Lower lobe of right lung (tissue), 2 donors: ENCODE measurements at places on chromosomes 6 and 20.

GRCh38 chr6:168369786-168370185 lies 50.2 kb upstream of the DACT2 start:
- DNase-seq, result no peak

DNA sequence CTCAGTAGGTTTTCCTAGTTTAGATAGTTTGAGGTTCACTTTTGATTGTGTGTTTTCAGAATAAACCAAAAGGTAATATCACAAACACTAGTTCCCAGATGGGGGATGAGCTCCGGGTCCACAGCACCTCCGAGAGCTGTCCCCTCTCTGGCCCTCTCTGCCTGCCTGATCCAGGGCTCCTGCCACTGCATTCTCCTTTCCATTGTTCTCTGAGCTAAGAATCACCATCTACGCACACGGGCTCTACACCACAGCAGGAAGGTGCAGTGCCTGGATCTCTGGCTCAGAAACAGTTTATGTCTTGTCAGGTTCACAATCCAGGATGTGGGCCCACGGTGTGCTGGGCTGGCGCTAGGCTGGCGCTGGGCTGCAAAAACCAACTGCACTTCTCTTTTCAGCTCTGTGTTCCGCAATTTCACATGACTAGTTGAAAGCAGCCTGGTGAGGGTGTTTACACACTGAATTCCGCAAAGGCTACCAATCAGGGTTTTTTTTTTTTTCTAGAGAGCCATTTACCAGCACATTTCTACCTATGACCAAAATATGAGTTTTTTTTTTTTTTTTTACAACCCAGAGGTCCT lies 167.5 kb downstream of the SOD2 start:
- no peak for DNase-seq

GRCh38 chr6:156413154-156413553 lies 364.0 kb upstream of the ARID1B start:
- no peak for DNase-seq

DNA sequence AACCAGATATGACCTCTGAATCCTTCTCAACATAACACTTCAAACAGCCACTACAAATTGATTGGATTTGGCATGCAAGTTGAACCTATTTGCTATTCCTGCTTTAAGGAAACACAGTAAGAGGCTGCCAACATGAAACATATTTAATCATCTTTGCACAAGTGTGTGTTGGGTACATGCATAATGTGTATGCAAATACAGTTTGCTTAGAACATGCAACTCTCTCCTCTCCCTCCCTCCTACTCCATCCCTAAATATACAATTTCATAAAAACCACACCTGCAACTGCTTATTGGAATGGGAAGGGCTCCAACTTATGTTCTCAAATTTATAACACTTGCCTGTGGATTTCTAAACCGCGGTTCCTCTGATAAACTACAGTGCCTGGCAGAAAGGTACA lies 71.5 kb downstream of the CD83 start:
- DNase-seq, result no peak

GRCh38 chr20:62010551-62011402 lies 54.9 kb downstream of the TAF4 start:
- DNase-seq, result no peak

DNA sequence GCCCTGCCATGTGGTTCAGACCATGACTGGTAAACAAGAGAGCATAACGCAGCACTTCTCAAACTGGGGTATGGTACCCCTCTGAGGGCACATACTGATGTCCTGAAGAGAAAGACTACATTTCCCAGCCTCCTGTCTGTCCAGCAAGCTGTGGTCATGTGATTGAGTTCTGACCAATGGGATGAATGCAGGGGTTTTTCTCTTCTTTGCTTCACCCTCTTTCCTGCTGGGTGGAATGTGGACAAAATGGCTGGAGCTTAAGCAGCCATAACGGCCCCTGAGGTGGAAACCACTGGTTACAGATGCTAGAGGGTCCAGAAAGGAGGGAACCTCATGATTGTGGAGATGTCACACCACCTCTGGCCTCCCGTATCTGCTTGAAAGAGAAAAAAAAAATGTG lies 19.4 kb upstream of the KCNB1 start:
- DNase-seq, result no peak

GRCh38 chr6:53165293-53165692 lies 16.7 kb upstream of the GCM1 start:
- no peak for DNase-seq

GRCh38 chr6:100538086-100538485 lies 73.4 kb upstream of the SIM1 start:
- DNase-seq, result no peak

DNA sequence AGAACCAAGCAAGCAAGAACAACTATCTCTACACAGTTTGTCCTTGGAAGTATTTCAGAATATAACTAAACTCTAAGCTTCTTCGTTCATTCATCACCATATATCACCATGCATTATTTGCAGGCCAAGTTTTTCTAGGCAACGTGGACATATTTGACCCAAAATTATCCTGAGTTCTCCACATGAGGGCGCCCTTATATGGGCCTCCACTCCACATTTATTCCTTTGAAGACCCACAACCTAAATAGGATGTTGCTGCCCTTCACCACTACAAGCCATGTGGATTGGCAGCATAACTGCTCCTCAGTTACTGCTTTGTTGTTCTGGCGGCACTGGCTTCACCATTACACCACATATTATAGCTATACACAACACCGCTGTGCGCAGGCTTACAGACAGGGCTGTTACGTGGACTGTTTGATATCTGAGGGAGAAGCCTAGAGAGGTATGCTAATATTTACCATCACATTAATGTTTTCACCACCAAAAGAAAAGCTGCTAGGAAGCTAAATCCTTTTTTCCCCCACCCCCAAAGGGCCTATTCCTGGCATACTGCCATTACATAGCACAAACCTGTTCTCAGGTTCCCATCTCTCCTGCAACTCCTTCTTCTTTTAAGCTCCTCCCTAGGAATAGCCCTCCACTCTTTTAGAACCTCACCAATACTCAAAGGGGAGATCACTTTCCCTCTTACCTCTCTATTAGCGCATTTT lies 411.7 kb downstream of the C6orf118 start:
- no peak for DNase-seq

- DNase-seq, result peak; percentile 56
Measured at GRCh38 chr6:113857556-113858479, 673 bp downstream of the MARCKS start.

- DNase-seq, result no peak
Measured at GRCh38 chr6:118476551-118476950, 71.5 kb upstream of the PLN start.

- no peak for DNase-seq
Measured at GRCh38 chr6:83442752-83443151, 11.9 kb upstream of the ME1 start.

DNA sequence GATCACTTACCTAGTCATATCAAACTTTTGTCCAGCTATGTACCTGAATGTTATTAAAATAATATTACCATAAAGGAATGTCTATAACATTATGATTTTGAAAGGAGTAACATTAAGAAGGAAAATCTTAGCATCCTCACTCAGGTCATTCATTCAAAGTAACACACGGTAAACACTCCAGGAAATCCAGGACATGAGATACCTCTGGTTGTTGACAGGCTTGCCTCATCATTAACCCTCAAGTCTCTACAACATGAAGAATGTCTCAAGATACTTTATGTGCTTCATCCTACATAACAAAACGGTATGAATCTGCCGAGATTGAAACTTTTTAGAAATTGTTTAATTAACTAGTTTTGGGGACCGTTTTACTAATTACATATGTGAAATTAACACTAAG lies 690 bp upstream of the FILIP1 start:
- no peak for DNase-seq

DNA sequence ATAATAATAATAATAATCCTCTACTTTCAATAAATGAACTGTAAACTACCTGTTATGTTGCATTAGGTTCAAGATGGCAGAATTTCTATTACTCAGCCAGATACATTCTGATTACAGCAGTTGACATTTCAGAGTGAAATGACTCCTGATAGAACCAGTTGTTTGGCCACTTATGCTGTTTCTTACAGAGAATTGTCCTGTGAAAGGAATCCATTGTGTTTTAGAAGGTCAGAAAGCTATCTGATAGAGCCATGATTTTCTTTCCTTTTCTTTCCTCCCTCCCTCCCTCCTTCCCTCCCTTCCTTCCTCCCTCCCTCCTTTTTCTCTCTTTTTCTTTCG lies 16.6 kb downstream of the GJA10 start:
- no peak for DNase-seq

- DNase-seq, result no peak
Measured at GRCh38 chr20:52150440-52151258, 40.9 kb downstream of the ZFP64 start.

GRCh38 chr6:74578339-74578738 lies 627.5 kb downstream of the COL12A1 start:
- DNase-seq, result no peak

GRCh38 chr6:2221726-2222274 lies 23.6 kb downstream of the GMDS start:
- no peak for DNase-seq

DNA sequence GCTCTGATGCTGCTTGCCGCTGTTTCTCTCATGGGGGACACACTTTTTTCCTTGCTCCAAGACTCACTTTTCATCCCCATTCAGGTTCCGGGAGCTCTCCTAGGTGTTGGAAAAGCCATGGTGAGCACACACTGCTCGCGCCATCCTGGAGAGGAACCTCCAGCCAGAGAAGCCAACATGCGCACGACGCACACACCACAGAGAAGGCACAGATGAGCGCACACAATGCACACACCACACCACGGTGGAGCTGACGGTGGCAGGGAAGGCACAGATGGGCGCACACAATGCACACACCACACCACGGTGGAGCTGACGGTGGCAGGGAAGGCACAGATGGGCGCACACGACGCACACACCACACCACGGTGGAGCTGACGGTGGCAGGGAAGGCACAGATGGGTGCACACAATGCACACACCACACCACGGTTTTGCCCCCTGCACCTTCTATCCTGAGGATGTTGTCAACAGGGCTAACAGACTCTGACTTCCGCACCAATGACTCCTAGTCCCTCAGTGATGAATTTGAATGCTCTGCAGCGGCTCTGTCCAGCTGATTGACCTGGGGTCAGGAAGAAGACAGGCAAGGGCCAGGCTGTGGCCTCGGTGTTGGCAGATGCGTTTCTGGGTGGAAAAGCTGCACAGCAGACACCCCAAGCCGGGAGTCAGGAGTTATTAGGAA lies 154.7 kb downstream of the ERMARD start:
- DNase-seq, result no peak

- DNase-seq, result no peak
Measured at GRCh38 chr20:25459111-25459830, 51.8 kb downstream of the GINS1 start.

- DNase-seq, result no peak
Measured at GRCh38 chr6:31465185-31465536, 32.8 kb upstream of the MICB start.

DNA sequence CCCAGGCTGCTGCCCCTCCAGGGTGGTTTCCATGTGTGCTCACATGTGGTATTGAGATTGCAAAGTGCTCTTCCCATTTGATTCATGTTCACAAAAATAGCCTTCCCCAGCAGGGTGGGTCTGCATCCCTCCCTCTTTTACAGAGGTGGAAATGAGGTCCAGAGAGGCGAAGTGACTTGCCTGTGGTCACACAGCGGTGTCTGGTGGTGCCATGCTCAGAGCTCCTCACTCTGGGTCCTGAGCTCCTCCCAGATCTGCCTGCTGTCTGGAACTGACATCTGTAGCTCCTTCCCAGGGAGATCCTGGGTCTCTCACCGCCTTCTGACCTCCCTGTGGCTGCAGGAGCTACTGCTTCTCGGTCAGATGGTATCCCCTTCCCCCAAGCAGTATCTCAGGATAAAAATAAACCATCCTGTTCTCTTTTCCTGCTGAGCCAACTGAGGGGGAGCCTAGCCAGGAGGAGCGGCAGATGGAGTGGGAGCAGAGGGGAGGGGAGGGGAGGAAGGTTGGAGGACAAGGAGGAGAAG lies 11.9 kb downstream of the CD40 start:
- no peak for DNase-seq

- DNase-seq, result no peak
Measured at GRCh38 chr6:157020398-157020797, 243.2 kb downstream of the ARID1B start.

- no peak for DNase-seq
Measured at GRCh38 chr6:111573892-111574797, 31.5 kb downstream of the TRAF3IP2 start.

GRCh38 chr6:116556065-116556464 lies 2.5 kb downstream of the CALHM4 start:
- no peak for DNase-seq

- DNase-seq, result no peak
Measured at GRCh38 chr6:134375220-134375580, 57.3 kb upstream of the SGK1 start.

GRCh38 chr6:39037707-39038106 lies 10.9 kb upstream of the GLP1R start:
- DNase-seq, result no peak

GRCh38 chr20:51187261-51187660 lies 164.4 kb upstream of the KCNG1 start:
- DNase-seq, result no peak

DNA sequence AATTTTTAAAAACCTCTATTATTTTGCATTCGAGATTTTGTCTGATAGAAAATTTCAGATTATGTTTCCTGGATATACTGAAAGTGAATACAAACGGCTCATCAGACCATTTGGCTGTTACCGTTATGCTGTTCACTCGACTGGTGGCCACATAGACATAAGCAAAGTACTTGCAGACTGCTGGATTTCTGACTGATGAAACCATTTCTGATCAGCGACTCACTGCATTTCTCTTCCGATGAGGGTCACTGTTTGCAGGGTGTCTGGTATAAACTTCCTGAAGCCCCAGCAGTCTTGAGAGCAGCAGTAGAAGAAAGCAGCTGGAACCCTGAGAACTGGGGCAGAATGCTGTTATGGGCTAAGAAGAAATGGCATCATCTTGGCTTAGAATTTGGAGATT lies 17.7 kb downstream of the SNX9 start:
- DNase-seq, result no peak

- DNase-seq, result no peak
Measured at GRCh38 chr6:48733581-48733980, 622.6 kb upstream of the PTCHD4 start.

DNA sequence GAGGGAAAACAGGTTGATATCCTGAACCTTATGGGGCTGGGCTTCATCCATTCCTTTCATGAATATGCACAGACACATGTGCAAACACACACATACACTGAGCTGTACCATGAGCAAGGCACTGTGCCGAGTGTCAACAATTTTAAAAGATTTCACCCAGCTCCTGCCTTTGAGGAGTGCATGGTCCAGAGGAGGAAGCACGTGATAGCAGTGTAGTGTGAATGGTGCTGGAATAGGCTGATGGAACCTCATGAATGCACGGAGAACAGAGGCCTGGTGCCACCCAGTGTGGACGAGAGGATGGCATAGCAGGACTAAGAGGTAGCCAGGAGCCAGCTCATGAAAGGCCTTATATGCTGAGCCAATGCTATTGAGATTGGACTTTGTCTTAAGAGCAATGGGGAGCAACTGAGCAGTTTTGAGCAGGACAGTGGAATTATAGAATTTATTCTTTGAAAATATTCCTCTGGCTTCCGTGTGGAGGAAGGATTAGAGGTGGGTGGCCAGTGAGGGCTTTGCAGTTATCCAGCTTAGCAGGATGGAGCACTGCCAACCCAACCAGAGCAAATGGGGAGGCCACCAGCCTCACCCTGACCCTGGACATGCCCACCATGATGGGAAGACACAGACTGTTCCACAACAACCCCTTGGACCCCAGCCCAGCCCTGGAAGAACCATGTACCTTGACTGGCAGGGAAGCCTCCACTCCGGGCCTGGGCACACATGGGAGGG lies 84.4 kb downstream of the UNC5CL start:
- no peak for DNase-seq
